ENCODE measurements at places on chromosomes 12 and 14. TPM values are rescaled to one million over a fixed set of nuclear protein-coding genes. Genes with fewer than 3 reads are reported as not detected.

Gene ANG
- 2.5 TPM for polyA plus RNA-seq

DNA sequence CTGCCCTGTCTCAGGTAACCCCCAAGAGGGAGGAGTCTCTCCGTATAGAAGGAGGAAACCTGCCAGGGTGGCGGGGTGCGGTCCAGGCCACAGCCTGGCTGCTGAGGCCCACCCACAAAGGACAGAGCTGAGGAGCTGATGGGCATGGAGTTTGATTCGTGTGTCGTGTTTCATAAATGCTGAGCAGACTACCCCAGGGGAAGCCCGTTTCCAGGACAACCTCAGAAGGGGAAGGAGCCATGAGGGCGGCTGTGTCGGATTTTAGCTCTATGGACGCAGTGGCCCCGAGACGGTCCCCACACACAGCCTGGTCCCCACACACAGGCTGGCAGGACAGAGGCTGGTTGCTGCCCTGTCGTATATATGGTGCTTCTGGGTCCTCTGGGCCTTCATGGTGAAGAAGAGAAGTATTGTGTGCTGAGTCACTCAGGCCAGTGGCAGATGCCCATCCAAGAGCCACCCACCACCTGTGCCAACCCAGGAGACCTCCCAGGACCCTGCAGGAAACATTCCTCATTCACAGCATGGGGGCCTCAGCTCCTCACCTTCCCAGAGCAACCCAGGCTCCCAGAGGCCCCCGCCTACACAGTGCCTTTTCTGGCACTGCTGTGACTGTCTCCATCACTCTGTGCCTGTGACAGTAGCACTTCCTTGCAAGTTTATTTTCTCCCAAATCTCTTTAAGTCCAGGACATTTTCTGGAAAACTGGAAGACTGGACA is 63.1 kb upstream of the RIN3 start:
- DNase-seq = no peak

Gene CELA1
- not detected for polyA plus RNA-seq

- no peak for DNase-seq
Measured at GRCh38 chr14:74952180-74952665, 3.2 kb downstream of the PGF start.

Gene INHBC
- polyA plus RNA-seq = not detected

- no peak for DNase-seq
Measured at GRCh38 chr12:49540229-49541139, 1.7 kb downstream of the KCNH3 start.

GRCh38 chr14:39488600-39488999 is 56.4 kb upstream of the FBXO33 start:
- peak; percentile 45 for DNase-seq

Gene MYO1H
- 0.25 TPM for polyA plus RNA-seq

- DNase-seq = peak; percentile 64
Measured at GRCh38 chr14:100665511-100666032, 61.1 kb upstream of the DLK1 start.

DNA sequence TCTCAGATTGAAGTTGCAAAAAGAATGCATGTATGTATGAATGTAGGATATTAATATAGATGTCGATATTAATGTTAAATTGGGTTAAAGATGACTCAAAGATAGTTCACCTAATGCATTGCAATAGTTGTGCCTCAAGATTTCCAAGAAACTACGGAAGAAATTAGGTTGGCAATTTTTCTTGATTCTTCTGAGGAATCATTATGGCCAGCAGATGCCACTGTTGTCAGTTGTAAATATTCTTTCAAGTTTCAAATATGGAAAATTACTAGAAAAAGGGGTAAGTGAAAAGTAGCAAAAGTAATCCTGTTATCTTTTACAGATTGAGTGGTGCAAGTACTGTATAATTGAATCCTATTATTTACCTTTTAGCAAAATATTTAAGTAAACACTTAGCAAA is 202.1 kb downstream of the ADAMTS20 start:
- no peak for DNase-seq

DNA sequence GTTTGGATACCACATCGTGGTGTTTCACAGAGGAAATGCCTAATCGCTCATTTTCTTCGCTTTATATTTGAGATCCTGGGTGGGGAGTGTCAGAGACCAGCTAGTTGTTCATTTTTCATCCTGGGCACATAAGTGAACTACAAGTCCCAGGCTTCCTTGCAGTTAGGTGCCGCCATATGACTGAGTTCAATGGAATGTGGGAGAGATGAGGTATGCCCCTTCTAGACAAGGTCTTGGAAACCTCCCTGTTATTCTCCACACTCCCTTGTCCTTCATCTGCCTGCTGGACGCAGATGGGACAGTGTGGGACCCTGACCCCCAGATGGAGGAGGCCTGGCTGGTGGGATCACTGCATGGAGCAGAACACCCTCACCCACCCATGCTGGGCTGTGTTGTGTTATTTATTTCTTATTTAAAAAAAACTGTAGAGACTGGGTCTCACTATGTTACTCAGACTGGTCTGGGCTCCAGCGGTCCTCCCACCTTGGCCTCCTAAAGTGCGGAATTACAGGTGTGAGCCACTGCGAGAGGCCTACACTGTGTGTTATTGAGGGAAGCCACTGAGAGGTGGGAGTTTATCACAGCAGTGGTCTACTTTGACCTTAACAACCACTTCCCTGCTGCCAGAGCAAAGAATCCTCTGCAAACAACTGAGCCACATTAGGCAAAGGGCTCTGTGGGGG is 42.9 kb upstream of the VRK1 start:
- no peak for DNase-seq

Gene ACAD10
- polyA plus RNA-seq = 22.7 TPM

- no peak for DNase-seq
Measured at GRCh38 chr14:37179896-37180502, 7.6 kb upstream of the SLC25A21 start.

GRCh38 chr14:75018694-75019093 is 16.0 kb downstream of the EIF2B2 start:
- DNase-seq = no peak

GRCh38 chr12:91349476-91349875 is 166.9 kb upstream of the DCN start:
- no peak for DNase-seq

GRCh38 chr12:18703321-18703720 is 34.5 kb downstream of the PLCZ1 start:
- DNase-seq = no peak

GRCh38 chr12:103712216-103712615 is 125.1 kb downstream of the STAB2 start:
- no peak for DNase-seq

- no peak for DNase-seq
Measured at GRCh38 chr14:58477653-58478052, 50.1 kb downstream of the KIAA0586 start.

Gene COX8C
- 0.89 TPM for polyA plus RNA-seq

Gene ANKS1B
- polyA plus RNA-seq = 2.2 TPM

DNA sequence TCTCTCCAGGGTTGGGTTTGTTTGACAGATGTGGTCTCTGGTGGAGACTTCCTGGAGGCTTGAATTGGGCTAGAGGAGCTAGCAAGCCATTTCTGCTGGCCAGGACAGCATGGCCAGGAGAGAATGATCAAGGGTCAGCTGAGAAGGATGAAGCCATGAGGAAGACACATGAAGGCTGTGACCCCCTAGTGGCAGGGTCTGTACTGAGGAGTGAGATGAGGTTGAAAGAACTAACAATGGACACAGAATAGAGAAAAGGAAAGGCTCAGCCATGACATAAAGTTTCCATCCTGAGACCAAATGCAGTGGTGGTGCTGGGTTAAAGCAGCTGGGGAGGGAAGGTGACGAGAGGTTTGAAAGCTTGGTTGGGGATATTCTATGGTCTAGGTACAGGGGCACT is 89.9 kb downstream of the NT5DC3 start:
- no peak for DNase-seq

DNA sequence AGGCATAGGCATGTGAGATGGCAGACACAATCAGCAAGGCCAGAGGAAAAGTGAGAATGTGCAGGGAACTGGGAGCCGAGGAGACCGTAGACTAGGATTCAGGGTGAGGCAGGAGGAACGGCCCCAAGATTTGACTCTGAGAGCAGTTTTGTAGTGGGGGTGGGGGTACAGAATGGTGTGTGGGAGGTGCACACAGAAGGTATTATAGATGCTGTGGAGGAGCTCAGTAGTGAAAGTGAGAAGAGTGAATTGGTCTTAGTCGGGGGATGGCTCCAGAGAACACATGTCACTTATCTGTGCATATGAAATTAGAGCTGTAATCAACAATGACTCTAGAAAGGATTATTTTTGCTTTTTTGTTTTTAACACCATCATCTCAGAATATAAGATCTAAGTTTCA is 11.9 kb downstream of the ZNF664 start:
- DNase-seq = no peak

Gene WASHC4
- polyA plus RNA-seq = 30.8 TPM

- no peak for DNase-seq
Measured at GRCh38 chr12:2171672-2172426, 119.1 kb downstream of the CACNA1C start.

- no peak for DNase-seq
Measured at GRCh38 chr12:18146363-18146762, 56.4 kb upstream of the RERGL start.

- no peak for DNase-seq
Measured at GRCh38 chr14:91693346-91693745, 38.5 kb downstream of the CATSPERB start.

DNA sequence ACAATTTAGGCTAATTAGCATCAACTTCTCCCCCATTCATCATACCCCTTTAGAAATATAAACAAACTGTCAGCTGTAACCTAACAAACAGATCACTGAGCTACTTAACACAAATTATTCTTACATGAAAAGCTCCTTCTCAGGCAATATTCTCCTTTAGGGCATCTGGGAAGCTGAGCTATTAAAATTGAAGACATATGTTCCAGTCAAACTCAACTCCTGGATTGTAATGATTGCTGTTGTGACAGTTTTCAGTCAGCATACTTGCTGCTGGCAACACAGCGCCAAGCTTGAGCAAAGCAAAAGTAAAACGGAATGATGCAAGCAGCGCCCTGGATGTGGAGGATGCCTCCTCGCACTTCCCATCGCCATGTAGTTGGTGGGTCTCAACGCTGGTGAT is 82.4 kb downstream of the SLC25A21 start:
- DNase-seq = no peak

Data from hindlimb muscle (tissue), 1 donor.